Pulmonary artery endothelial cell (primary cell): ENCODE measurements at places on chromosomes 16 and 17. TPM values are rescaled to one million over a fixed set of nuclear protein-coding genes. Genes with fewer than 3 reads are reported as not detected.

Gene CTRB1
- total RNA-seq: not detected in 2 replicates

Gene LAT
- total RNA-seq: 0.13 and 0.18 TPM in 2 replicates

Gene CCL14
- total RNA-seq: 18.8 and 21.8 TPM in 2 replicates

Gene SMTNL2
- total RNA-seq: not detected in 2 replicates

Gene TAC4
- not detected in 2 replicates for total RNA-seq

Gene CDRT15
- total RNA-seq: not detected in 2 replicates

Gene EVPLL
- total RNA-seq: not detected in 2 replicates
